CD4-positive, alpha-beta memory T cell (primary cell): ENCODE measurements at places on chromosomes 1 and 21. TPM values are rescaled to one million over a fixed set of nuclear protein-coding genes. Genes with fewer than 3 reads are reported as not detected.

GAS5 gene
- 312 TPM for polyA plus RNA-seq

RCSD1 gene
- polyA plus RNA-seq: 173 TPM

BNIPL gene
- not detected for polyA plus RNA-seq

RBM11 gene
- 0.29 TPM for polyA plus RNA-seq

NHLH2 gene
- polyA plus RNA-seq: not detected

APCS gene
- polyA plus RNA-seq: not detected

PROK1 gene
- polyA plus RNA-seq: not detected

CORT gene
- not detected for polyA plus RNA-seq

SLC5A3 gene
- polyA plus RNA-seq: 0.68 TPM

NCMAP gene
- 0.12 TPM for polyA plus RNA-seq

SMIM1 gene
- 0.52 TPM for polyA plus RNA-seq

DIRAS3 gene
- not detected for polyA plus RNA-seq
